COR-L47 (cell line): ENCODE measurements at places on chromosomes 12 and 14.

GRCh38 chr14:50647753-50648152, 20.4 kb downstream of the SAV1 start:
- no peak for DNase-seq

- DNase-seq, result no peak
Measured at GRCh38 chr14:58272588-58273372, 25.6 kb upstream of the ARID4A start.

GRCh38 chr14:41558490-41558889, 48.2 kb upstream of the LRFN5 start:
- DNase-seq, result no peak

- DNase-seq, result no peak
Measured at GRCh38 chr14:60315196-60315990, 66.4 kb downstream of the PPM1A start.

DNA sequence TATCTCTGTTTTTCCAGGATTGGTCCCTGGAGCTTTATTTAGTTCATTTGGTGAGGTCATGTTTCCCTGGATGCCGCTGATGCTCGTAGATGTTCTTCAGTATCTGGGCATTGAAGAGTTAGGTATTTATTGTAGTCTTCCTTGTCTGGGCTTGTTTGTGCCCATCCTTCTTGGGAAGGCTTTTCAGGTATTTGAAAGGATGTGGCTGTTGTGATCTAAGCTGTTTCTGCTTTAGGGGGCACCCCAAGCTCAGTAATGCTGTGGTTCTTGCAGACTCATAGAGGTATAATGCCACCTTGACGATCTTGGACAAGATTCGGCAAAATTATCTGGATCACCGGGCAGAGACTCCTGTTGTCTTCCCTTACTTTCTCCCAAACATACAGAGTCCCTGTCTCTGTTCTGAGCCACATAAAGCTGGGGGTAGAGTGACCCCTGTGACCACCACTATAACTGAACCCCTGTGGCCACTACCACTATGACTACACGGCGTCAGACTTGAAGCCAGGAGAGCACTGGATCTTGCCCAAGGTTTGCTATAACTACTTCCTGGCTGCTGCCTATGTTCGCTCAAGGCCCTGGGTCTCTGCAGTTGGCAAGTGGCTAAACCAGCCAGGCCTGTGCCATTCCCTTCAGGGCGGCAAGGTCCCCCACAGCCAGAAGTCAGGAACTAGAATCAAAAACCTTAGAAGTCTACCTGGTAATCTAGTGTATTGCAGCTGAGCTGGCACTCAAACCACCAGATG, 40.9 kb downstream of the FGD4 start:
- DNase-seq, result no peak

GRCh38 chr12:114912811-114913210, 228.8 kb upstream of the TBX3 start:
- DNase-seq, result no peak

DNA sequence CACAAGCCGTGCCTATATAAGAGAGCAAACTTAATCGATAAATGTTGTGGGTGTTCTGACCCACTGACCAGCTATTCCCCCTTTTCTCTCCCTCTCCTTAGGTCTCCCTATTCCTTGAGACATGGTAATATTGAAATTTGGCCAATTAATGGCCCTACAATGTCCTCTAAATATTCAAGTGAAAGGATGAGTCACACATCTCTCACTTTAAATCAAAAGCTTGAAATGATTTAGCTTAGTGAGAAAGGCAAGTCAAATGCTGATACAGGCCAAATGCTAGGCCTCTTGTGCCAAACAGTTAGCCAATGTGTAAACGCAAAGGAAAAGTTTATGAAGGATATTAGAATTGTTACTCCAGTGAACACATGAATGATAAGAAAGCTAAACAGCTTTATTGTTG, 102.2 kb upstream of the CPNE8 start:
- DNase-seq, result no peak

DNA sequence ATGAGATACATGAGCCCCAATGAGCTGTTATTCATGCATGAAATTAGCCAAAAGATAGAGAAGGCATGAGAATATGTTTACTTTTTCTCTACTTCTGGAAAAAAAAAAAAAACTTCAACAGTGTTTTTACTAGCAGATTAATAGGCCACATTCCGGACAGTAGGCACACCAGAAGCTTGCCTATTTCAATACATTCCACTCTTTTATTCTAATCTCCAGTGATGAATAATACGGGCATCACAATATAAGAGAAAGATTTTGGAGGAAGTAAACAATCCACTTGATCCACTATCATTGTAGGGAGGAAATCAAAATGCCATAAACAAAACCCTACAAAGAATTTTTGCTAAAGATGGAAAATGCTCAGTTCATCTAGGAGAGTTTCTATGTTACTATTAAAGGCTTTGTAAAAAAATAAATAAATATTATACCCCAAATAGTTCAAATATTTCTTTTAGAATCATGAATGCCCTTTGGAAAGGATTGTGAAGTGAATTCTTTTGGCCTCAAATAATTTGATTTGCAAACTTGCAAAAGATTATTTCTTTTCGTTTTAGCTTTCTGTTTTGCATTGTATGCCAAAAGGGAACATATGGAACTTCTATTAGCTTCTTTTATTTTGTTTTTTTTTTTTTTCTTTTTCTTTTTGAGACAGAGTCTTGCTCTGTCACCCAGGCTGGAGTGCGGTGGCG, 232.6 kb downstream of the EPS8 start:
- DNase-seq, result no peak

GRCh38 chr14:77554816-77555599, 56.4 kb upstream of the ISM2 start:
- DNase-seq, result no peak

DNA sequence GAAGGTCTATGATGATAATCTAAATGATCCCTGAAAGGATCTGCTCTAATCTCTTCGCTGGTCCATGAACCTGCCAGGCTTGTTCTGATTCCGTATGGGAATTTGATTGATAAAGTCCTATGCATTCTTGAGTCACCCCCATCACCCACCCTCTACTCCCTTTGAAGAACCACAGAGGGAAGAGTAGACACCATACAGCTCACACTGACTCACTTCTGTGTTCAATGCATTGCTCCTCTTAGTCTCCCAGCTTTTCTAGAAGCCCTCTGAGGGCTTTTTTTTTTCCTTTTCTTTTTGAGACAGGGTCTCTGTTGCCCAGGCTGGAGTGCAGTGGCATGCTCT, 18.5 kb upstream of the GPRC5A start:
- DNase-seq, result no peak

- DNase-seq, result no peak
Measured at GRCh38 chr14:54777395-54777794, 125.2 kb downstream of the GCH1 start.

DNA sequence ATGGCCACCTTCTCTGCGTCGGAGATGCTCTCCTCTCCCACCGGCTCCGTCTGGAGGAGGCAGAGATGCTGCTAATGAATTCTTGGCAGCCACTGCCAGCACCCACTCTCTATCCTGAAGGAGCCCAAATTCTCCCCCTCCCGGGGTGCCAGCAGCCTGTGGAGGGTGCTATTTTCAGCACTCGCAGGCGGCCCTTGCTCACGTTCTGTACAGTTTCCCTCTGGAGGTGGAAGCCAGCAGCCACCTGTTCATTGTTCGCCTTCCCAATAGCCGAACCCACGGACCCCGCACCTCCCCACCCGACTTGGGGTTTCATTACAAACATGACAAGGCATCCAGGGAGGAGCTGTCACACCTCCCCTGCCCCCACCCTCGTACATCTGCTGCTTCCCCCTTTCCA, 27.8 kb downstream of the SNRNP35 start:
- DNase-seq, result no peak

- no peak for DNase-seq
Measured at GRCh38 chr12:10740182-10740581, 17.1 kb upstream of the YBX3 start.

DNA sequence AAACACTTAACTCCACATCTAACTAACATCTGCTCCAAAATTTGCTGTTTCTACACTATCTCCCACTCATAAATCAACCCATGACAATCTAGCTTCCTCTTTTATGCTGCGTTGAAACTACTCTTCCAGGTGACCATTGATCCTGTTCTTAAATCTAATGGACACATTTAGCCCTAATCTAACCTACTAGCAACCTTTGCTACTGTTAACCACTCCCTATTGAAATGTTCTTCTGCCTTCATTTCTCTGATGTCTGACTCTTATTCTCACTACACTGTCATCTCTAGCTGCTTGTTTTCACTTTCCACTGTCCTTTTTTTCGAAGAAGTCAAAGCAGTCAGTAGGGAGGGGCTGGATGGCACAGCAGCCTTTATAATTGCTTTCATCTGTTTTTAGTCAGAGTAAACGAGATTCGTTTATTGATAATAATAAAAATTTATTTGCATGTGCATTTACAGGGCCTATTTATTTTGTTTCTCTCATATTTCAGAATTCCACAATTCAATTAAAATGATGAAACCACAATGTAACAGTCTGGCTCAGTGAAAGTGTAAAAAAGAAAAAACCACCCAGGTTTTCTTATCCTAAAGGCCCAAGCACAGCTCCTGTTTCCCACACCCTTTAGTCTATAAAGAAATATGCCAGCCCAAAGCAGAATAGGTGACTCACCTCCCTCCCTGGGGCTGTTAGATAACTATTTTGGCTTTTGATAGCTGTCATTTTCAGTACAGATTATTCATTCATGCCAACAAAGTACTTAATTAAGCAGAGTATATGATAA, 44.9 kb downstream of the ATP2B1 start:
- DNase-seq, result no peak

DNA sequence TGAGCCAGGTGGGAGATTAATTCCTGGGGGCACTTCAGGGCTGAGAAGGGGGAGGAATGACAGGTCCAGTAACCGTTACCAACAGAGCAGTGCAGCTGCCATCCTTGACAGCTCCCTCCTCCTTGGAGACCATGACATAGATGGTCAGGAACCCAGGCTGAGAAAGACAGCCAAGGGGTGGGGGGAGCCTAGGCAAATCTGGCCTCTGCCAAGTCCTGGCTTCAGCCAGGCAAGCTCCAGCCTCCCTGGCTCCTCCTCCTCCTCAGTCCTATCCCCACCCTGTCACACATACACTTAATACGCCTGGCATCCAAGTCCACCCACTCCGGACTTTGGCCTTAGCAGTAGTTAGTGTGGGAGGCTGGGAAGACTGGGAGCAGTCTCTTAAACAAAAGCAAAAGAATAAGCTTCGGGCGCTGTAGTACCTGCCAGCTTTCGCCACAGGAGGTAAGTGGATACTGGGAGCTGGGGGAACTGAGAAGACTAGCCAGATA, at the start of gene RDH5:
RDH5 (plus strand) TSS at position 323 of the 494 bp plus-strand sequence. CDS start 792 bp downstream, outside the sequence.
- no peak for DNase-seq

DNA sequence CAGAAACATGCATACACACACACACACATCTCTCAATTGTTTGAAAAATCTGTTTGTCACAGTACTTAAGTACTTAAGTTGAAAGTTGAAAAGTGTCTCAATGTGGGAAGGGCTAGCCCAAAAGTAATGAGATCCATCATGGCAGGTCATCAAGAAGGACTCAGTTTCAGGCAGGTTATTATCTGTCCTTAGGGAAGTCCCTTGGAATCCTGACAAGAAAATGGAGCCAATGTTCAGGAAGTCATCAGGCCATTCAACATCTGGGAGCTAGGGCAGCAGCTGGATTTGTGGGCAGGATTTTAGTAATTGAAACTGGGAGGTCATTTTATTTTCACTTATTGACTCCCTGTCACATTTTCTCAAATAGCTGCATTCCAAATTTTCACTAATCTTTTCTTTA, 56.0 kb downstream of the MSRB3 start:
- no peak for DNase-seq

DNA sequence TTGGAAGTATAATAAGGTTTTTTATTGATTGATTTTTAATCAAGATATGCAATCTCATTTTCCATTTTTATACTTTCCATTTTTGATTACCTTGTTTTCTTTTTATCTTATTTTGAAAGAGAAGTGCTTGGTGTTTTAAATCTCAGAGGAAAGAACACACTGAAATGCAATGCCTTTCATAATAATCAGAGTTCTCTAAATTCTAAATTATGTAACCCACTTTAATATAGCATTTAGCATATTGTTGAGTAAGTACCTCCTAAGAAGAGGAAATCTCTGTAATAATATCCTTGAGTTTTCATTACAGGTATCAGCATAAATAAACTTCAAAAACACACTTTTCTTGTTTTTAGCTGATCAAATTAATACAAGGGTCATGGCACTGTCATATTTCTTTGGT, 96.9 kb downstream of the GTF2A1 start:
- DNase-seq, result no peak

DNA sequence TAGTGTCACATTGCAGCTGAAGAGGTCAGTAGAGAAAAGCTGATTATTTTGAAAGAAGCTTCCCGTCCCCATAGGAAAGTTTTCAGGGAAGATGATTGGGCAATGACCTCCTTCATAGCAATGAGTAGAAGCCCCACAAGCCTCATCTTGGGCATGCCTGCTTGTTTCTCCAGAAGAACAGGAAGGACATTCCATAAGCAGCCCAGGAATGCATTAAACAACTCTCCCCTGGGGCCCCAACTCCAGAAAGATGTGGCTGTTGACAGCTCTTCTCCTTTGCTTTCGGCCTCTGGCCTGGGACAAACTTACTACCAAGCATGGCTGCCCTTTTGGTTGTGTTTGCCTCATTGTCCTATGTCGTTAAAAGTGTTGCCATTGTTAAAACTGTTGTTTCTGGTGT, 5.7 kb upstream of the VDR start:
- DNase-seq, result no peak

DNA sequence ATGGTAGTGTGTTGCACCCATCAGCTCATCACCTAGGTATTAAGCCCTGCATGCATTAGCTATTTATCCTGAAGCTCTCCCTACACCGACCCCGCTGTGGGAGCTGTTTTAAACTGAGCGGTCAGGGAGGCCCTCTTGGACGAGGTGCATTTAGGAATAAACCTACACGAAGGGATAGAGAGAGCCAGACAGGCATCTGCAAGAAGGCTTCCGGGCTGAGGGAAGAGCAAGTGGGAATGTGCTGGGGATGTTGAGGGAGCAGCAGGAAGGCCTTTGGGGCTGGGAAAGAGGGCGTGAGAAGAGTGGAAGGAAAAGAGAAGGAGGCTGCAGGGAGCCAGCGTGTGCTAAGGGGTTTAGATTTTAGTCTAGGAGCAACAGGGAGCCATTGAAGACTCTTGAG, 34.5 kb downstream of the RPH3A start:
- no peak for DNase-seq

DNA sequence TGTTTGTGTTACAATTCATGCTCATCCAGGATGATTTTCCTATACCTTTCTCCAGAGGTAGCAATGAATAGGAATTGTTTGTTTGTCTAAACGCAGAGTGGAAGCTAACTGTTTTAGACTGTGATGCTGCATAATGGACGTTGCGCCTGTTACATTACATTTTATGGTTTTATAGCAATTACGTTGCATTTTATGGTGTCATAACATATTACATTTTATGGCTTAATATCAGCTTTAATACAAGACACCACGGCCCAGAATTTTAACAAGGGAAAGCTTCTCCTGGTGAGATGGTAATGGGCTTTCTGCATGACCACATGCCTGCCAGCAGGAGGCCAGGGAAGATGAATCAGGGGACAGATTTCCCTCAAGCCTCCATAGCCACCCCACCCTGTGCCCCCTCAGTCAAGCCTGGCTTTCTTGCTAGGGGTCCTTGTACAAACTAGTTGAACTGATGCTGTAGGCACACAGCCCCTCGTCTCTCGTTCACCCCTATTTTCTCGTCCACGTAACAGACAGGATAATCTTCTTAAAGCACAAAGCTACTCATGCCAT, 56.5 kb downstream of the HSPB8 start:
- no peak for DNase-seq
